ENCODE measurements at places on chromosomes 5 and 9.

- H3K36me3 ChIP-seq = no peaks in the 10 kb centered on the region
These were observed 30.9 kb upstream of the BARHL1 start for GRCh38 chr9:132551556-132551955.

DNA sequence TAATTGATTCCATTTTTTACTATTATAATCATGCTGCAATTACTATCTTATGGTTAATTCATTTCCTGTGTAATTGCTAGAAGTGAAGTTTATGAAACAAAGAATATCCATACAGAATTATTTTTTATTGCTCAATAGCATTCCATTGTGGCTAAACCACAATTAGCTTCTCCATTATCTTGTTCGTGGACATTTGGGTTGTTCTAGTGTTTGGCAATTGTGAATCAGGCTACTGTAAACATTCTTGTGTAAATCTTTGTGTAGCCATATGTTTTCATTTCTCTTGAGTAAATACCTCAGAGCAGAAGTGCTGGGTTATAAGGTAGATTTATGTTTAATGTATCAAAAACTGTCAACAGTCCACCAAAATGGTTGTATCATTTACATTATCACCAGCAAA, 341.1 kb downstream of the MAT2B start:
- H3K4me1 ChIP-seq = no peaks in the 10 kb centered on the region
- no peaks in the 10 kb centered on the region for H3K36me3 ChIP-seq
- H3K27ac ChIP-seq = no peak overlapping the region
- H3K27me3 ChIP-seq = no peaks in the 10 kb centered on the region
- no peak overlapping the region for H3K4me3 ChIP-seq

- H3K36me3 ChIP-seq = peaks cover under 1% of the 10 kb centered on the region
- no peaks in the 10 kb centered on the region for H3K27me3 ChIP-seq
- peaks cover 47% of the 10 kb centered on the region for H3K4me1 ChIP-seq
- H3K4me3 ChIP-seq = no peak overlapping the region
These were observed 4.9 kb upstream of the F2R start for GRCh38 chr5:76710991-76711390.

DNA sequence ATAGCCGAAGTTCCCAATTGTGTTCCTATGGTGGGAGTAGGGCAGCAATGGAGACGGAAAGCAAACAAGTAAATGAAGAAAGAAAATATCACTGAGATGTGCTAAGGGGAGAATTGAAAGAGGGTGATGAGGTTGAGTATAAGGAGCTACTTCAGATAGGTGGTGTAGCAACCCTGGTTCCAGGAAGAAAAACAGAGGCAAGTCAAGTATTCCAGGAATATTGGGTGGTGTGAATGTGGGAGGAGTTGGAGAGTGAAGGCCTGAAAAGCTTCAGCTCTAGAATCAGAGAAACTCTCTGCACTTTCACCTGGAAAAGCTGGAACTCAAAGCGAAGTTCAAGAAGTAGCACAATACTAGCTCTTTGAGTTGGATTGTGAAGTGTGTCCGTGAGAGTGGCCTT, 342.1 kb downstream of the TLE4 start:
- H3K36me3 ChIP-seq = no peaks in the 10 kb centered on the region
- H3K27ac ChIP-seq = no peak overlapping the region
- H3K27me3 ChIP-seq = no peaks in the 10 kb centered on the region
- H3K4me1 ChIP-seq = no peaks in the 10 kb centered on the region
- no peak for DNase-seq
